ENCODE measurements at places on chromosomes 5 and 9.

DNA sequence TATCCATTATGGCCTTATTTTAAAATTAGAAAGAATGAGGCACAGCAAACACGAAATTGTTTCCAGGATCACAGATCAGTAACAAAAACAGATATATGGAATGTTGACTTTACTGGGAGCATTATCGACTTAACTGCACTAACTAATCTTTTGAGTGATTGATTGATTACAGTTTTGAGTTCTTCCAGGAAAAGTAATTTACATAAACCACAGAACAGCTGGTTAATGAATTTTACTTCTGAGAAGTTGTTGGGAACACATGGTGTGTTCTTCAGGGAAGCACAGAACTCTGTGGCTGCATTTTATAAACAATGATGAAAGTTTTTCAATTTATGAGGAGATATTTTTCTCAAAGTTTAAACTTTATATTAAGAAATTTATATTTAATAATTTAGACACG is 802.4 kb upstream of the ACO1 start:
- DNase-seq: no peak

DNA sequence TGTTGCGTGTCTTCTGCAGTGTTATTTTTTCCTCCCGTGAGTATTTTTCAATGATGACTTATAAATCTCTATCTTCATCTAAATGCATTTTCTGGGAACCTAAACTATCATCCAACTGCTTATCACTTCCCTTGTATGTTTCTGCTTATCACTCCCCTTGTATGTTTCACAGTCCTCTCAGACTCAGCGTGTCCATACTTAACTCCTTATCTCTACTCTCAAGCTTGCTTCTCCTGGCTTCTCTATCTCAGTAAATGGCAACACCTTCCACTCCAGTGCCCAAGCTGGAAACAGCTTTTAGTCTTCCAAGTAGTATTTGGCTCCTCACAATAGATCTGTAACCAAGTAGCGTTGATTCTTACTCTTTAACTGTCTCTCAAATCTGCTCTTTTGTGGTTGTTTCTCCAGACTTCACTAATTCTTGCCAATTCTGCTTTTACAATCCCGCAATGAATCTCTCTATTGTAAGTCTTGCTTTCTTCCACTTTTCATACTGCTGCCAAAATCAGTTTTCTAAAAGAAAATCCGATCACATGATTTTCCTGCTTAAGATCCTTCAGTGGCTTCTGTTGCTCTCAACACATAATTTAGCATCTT is 33.8 kb upstream of the TXNDC8 start:
- no peak for DNase-seq

GRCh38 chr5:59728356-59728755 is 165.2 kb downstream of the PDE4D start:
- DNase-seq: no peak

- no peak for DNase-seq
These were observed 204.9 kb downstream of the SMARCA2 start for GRCh38 chr9:2220036-2220435.

All from activated naive CD4-positive, alpha-beta T cell treated with Interleukin-2 at 50 U/mL for 16 hours (primary cell).